ENCODE measurements at places on chromosomes 4 and X.

DNA sequence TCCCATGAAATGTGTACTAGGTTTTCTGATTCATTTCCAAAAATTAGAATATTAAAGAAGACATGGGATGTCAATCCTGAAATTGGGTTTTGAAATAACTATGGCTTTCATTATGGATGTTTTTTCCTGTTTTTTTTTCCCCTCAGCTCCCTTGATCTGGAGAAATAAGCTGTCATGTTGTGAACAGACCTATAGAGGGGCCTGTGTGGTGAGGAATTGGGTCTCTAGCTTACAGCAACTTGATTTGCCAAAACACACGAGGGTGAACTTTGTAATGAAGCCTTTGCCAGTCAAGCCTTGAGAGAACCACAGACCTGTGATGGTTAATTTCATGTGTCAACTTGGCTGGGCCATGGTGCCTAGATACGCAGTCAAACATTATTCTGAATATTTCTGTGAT is 2413.6 kb downstream of the PCDH7 start:
- DNase-seq: no peak

DNA sequence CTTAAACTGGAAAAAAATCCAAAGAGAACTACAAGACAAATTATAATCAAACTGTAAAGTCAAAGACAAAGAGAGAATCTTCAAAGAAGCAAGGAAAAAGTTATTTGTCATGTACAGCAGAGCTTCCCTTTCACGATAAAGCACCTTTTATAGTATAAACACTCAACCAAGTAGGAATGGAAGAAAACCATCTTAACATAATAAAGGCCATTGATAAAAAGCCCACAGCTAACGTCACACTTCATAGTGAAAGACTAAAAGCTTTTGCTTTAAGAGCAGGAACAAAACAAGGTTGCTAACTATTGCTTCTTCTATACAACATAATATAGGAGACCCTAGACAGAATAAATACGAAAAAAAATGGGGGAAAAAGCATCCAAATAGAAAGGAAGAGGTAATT is 595.7 kb upstream of the POU3F4 start:
- DNase-seq: no peak

- DNase-seq: no peak
These were observed 130.5 kb downstream of the CPEB2 start for GRCh38 chr4:15132739-15133138.

DNA sequence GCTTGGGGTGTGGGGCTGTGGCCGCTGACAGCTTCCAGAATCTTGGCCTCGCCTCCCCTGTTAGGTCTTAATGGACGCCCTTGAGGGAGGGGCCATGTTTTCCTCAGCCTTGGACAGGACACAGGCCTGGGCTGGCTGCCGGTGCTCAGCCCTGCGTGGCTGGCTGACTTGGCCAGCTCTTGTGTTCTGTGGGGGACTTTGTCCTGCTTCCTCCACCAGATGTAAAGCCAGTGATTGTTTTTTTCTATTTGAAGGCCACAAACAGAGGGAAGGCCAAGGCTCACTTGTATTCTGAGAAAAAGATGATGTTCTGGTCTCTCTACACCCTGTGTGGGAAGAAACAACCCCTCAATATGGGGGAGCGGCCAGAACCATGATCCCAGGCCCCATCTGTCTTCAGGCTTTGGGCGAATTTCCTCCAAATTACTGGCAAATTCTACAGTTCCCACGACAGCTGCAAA is 71.3 kb downstream of the HTRA3 start:
- DNase-seq: no peak

DNA sequence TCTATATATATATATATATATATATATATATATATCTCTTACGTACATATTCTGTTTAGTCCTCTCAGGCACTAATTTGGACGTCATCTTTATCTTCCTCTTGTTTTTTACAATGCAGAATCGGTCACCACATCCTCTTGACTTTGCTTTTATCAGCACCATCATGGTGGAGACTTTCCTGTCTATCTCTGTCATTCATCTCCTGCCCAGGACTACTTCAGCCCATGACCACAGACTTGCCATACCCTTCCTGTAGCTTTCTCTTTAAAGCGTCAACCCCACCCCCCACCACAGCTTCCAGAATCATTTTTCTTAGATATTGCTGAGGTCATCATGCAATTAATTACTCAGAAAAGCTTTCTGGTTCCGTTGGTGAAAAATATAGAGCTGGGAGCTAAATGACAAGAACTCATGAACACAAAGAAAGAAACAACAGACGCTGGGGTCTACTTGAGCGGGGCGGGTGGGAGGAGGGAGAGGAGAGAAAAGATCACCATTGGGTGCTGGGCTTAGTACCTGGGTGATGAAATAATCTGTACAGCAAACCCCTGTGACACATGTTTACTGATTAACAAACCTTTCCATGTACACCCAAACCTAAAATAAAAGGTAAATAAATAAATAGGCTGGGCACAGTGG is 30.5 kb upstream of the PRKX start:
- no peak for DNase-seq

GRCh38 chr4:180028682-180029081 is 2214.5 kb upstream of the TENM3 start:
- peak; percentile 79 for DNase-seq

GRCh38 chr4:179112441-179113170 is 1670.4 kb upstream of the AGA start:
- DNase-seq: no peak

Measured in NAMALWA (cell line).